Thyroid gland (tissue), 4 donors: ENCODE measurements at places on chromosomes 12 and 14. TPM values are rescaled to one million over a fixed set of nuclear protein-coding genes. Genes with fewer than 3 reads are reported as not detected.
A peak's percentile ranks its signal among the peaks of the same experiment; 100 is the strongest.

DNA sequence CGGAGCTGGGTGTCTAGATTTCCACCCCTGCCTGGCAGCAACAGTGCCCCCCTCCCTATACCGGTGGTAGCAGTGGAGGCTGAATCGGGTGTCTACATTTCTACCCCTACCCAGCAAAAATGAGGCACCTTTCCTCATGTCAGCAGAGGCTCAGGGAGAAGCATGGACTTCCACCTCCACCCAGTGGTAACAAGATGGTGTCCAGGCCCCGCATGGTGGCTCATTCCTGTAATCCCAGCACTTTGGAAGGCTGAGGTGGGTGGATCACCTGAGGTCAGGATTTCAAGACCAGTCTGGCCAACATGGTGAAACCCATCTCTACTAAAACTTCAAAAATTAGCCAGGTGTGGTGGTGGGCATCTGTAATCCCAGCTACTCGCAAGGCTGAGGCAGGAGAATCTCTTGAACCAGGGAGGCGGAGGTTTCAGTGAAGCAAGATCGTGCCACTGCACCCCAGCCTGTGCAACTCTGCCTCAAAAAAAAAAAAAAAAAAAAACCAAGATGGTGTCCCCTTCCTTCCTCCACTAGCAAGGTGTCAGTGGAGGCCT lies 35.5 kb upstream of the OR5AU1 start:
- no peak overlapping the region for H3K27ac ChIP-seq
- H3K27me3 ChIP-seq = no peaks in the 10 kb centered on the region
- H3K36me3 ChIP-seq = no peaks in the 10 kb centered on the region

- H3K36me3 ChIP-seq = no peaks in the 10 kb centered on the region
- no peaks in the 10 kb centered on the region for H3K27me3 ChIP-seq
- no peak overlapping the region for H3K4me3 ChIP-seq
- H3K4me1 ChIP-seq = peaks cover 46% of the 10 kb centered on the region
Observed at GRCh38 chr14:101812071-101812470, 50.6 kb downstream of the PPP2R5C start.

DNA sequence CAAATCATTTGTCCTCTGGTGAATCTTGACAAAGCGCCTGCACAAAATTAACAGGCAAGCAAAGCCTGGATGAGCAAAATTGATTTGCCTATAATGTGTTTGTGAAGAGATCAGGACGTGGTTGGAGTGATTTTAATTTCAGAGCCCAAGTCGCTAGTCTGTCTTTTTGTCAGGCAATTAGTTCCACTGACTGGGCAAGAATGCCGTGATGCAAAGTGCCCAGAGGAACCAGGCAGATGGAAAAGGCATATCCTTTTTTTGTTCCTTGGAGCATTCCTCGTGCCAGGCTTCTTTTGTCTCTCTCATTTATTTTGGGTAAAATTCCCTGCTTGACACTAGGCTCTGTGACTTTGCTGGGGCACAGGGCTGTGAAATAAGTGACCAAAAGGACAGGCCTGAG lies 65.9 kb upstream of the CCDC198 start:
- H3K36me3 ChIP-seq = no peaks in the 10 kb centered on the region
- no peaks in the 10 kb centered on the region for H3K27me3 ChIP-seq
- no peak overlapping the region for H3K27ac ChIP-seq

- no peaks in the 10 kb centered on the region for H3K27me3 ChIP-seq
- H3K36me3 ChIP-seq = peaks cover 18% of the 10 kb centered on the region
- peak overlapping the region; percentile 98 for H3K27ac ChIP-seq
- H3K4me3 ChIP-seq = no peak overlapping the region
- DNase-seq = peak; percentile 85
Observed at GRCh38 chr12:6869049-6870021, 2.0 kb downstream of the TPI1 start.

- no peaks in the 10 kb centered on the region for H3K27me3 ChIP-seq
- H3K27ac ChIP-seq = no peak overlapping the region
- H3K4me3 ChIP-seq = no peak overlapping the region
- no peaks in the 10 kb centered on the region for H3K4me1 ChIP-seq
- H3K36me3 ChIP-seq = no peaks in the 10 kb centered on the region
Observed at GRCh38 chr12:91874086-91874865, 271.4 kb downstream of the BTG1 start.

DNA sequence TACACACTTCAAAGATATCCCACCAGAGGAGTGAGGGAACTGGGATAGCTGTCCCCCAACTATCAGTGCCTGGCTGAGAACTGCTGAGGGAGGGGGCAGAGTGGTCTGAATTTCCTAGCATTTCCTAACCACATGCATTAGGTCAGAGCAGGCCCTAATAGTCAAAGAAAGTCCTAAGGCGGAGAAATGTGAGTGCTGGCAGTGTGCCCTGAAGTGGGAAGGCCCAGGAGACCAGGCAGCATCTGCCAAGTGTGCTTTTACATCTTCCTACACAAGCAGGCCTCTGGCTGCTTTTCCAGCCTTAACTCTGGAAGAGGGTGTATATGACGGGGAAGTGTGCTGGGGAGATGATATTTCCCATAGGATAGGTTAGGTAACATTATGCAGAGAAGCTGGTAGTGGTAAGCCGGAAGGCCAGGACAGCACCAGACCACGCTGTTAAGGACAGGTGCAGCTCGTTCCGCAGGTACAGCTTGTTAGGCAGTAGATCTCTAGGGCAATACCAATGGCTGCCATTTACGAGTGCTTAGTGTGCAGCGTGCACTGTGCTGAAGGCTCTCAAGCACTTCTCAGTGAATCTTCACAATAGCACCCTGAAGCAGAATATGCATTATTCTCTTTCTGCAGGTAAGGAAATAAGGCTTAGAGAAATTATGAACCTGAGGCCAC lies 9.1 kb upstream of the CCDC198 start:
- no peaks in the 10 kb centered on the region for H3K36me3 ChIP-seq
- H3K4me3 ChIP-seq = no peak overlapping the region
- no peaks in the 10 kb centered on the region for H3K4me1 ChIP-seq

GRCh38 chr12:6033546-6033945 lies 88.5 kb upstream of the ANO2 start:
- DNase-seq = no peak
- H3K27me3 ChIP-seq = no peaks in the 10 kb centered on the region
- H3K4me1 ChIP-seq = no peaks in the 10 kb centered on the region
- H3K4me3 ChIP-seq = no peak overlapping the region
- H3K27ac ChIP-seq = no peak overlapping the region
- no peaks in the 10 kb centered on the region for H3K36me3 ChIP-seq

Gene HNRNPA1
- 298 TPM for total RNA-seq

DNA sequence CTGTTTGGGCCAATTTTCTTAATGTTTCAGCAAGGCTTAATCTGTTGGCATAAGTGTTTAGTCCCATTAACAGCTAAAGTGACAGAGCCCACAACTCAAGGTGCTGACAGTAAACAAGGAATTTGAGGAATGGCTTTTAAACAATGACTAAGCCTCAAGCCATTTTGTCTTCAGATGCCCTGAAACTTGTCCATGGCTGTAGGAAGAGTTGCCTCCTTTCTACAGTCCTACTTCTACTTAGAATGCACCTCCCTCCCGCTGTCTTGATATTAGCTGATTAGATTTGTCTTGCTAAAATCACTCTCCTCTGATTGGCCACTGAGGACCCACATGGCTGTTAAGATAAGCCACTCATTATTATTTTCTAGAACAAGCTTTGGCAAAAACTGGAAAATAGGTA lies 188.4 kb upstream of the OTX2 start:
- H3K4me3 ChIP-seq = no peak overlapping the region
- H3K27ac ChIP-seq = no peak overlapping the region
- no peaks in the 10 kb centered on the region for H3K27me3 ChIP-seq
- no peaks in the 10 kb centered on the region for H3K36me3 ChIP-seq
- no peaks in the 10 kb centered on the region for H3K4me1 ChIP-seq
- no peak for DNase-seq

Gene TEX52
- total RNA-seq = not detected
